Activated CD8-positive, alpha-beta memory T cell treated with anti-CD3 and anti-CD28 coated beads for 48 hours (primary cell): ENCODE measurements at places on chromosomes 16 and 17.

DNA sequence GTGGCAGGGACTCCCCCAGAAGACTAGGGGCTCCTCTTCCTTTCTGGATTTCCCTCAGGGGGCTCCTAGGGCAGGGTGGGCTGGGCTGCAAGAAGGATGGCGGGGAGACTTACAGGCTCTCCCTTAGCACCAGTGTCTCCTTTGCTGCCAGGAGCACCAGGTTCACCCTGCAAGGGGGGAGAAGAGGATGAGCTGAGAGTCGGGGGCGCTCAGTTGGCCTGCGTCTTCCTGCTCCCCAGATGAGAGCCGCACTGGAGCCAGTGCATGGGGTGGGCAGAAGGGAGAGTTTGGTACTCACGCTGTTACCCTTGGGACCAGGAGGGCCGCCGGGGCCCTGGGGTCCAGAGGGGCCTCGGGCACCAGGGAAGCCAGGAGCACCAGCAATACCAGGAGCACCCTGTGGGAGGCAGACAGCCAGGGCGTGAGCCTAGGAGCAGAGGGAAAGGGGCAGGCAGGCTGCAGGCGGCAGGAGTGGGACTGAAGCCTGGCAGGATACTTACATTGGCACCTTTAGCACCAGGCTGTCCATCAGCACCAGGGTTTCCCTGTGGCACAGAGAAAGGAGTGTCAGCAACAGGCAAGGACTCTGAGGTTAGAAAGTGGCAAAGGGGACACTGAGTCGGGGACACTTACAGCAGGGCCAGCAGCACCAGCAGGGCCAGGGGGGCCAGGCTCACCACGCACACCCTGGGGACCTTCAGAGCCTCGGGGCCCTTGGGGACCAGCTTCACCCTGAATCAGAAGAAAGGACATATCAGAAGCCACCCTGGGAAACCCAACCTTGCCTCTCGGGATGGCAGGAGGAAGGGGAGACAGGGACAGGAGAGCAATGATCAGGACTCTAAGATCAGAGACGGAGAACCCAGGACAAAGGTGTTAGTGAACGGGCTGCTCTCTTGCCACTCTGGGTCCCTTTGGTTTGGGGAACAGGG is 6.2 kb downstream of the COL1A1 start:
- DNase-seq, result no peak

DNA sequence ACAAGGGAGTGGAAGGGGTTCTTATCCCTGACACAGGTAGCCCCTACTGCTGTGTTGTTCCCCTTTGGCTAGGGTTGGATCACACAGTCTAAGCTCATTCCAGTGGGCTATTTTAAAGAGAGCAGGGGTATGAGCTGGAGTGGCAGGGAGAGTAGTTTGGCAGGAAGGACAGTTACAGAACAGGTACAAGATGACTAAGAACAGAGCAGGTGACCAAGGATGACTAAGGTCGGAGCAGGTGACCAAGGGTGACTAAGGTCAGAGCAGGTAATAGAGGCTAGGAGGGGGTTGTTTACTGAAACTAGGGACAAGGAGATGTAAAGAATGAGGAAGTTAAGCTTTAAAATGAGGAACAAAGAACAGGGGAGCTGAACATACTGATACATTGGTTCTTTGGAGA is 58.8 kb downstream of the UTP18 start:
- DNase-seq, result no peak

DNA sequence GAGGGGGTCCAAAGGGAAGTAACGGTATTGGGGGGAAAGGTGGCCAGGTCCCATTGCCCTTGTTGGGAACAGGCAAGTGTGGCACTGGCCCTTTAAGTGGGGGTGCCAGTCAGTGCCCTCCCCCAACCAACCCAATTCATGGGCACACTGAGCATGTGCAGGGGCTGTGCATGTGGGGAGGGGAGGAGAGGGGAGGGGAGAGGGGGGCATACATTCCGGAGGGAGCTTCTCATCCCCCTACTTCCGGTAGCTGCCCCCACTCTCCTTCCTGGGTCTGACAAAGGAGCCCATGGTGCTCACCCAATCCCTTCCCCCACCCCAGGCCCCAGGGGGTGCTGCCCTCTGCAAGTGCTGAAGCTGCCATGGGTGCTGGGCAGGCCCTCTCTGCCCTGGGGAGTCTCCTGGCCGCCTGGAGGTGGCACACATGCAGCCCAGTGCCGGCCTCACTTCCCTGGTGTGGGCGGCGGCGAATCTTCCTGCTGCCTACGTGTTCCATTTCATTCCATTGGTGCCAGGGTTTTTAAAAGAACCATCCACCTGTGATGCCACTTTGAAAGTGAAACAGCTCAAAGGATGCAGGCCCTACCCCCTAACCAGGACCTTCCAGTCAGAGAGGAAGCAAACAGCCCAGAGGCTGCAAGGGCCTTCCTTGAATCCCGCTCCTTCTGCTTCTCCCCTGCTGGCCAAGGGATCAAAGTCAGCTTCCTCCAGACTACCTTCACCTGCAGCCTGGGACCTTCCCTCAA is 11.0 kb downstream of the HEXIM2 start:
- DNase-seq, result no peak

GRCh38 chr17:9676084-9676483 is 30.8 kb downstream of the USP43 start:
- no peak for DNase-seq

- no peak for DNase-seq
These were observed 154.0 kb upstream of the HSBP1 start for GRCh38 chr16:83653785-83654184.

GRCh38 chr16:48317614-48318315 is 67.4 kb downstream of the SIAH1 start:
- DNase-seq, result no peak
